ENCODE measurements at places on chromosomes 6 and 20.
A peak's percentile ranks its signal among the peaks of the same experiment; 100 is the strongest.

DNA sequence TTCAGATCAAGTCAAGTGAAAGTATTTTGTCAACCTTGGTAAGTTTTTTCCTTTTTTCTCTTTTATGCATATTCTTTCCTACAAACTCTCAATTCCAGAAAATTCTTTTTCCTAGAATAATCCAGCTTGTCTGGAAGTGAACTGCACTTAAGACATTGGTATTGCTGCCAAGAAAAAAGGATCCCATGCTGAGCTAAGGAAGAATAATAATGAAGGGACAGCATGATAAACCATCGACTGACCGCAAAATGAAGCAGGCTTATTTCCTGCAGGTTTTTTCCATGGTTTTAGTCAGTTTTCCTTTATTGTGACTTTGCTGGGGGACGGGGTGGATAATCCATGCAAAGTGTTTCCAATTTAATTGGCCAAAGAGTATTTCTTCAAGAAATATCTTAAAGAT lies 857.6 kb upstream of the SLC35B3 start:
- no peak for DNase-seq

GRCh38 chr20:52251827-52252226 lies 60.2 kb upstream of the ZFP64 start:
- DNase-seq = no peak

DNA sequence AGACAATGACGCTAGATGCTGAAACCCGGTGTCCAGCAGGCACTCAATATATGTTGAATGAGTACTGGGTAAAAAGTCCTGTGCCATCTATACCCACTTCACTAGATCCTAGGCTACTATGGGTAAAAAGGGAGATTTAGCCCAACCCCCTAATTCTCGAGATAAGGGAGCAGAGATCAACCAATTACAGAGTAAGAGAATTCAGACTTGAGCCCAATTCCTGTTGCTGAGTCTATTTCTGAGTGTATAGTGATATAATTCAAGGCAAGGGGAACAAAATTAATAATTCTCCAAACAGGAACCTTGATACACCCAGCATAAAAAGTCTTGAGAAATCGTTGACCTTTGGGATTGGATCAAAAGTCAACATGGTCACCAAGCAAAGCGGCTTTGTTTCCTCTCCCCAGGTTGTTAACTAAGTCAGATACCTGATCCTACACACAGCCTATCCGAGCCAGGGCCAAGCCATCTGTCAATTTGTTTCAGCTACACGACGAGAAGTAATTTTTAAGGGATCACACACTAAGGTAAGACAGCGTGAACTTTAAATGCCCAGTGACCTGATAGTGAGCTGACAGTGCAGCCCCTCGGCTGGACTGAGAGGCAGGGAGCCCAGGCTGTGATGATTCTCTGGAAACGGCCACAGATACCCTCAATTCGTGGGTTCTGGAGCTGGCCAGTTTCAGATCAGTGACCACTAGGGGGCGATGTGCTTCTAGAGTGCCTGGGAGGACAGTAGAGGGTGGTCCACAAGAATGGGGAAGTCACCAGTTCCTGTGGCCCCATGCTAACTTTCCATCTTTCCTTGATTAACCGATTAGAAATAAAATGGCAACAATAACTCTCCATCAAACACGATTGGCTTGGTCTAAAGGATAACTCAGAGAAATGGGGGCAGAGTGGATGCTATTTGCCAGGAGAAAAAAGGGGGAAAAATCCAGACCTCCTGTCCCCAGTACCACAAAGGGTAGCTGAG lies 46.2 kb downstream of the SLC22A23 start:
- peak; percentile 92 for DNase-seq

DNA sequence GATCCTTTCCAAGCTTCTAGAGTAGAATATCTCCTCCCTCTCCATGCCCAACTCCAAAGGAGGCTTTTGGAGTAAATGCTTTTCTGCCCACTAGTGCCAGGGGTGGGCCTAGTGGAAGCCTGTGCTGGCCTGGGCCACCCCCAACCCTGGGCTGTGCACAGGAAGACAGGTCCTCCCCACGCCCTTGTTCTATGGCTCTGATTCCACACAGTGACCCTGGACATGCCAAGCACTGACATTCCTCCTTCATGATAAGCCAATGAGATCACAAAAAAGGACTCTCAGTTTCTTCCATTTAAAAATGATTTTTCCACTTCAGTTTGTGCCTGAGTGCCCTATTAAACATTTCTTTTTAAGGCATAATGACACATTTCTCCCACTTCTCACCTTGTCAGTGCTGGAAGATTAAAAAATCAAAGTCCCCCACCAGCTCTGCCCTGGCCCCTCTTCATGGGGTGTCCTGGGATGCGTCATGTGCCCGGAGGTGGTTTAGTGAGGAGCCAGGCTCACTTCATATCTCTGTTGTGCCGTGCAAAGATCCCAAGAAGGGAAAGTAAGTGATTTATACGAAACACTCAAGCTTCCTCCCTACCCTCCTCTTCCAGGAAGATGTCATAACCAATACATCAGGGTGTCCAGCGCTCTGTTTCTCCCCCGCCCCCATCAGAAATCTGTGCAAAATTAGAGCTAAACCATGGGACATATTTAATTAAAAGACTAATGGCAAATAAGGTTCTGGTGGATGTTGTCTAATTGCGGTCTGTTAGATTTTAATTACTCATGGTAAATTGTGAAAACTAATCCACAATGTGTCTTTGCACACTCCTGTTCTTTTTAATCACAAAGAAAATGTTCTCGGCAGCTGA lies 255.0 kb downstream of the NRN1 start:
- DNase-seq = no peak

GRCh38 chr6:9186148-9186547 lies 750.8 kb upstream of the SLC35B3 start:
- no peak for DNase-seq

- peak; percentile 95 for DNase-seq
Measured at GRCh38 chr20:35767683-35768481, 3.9 kb upstream of the PHF20 start.

DNA sequence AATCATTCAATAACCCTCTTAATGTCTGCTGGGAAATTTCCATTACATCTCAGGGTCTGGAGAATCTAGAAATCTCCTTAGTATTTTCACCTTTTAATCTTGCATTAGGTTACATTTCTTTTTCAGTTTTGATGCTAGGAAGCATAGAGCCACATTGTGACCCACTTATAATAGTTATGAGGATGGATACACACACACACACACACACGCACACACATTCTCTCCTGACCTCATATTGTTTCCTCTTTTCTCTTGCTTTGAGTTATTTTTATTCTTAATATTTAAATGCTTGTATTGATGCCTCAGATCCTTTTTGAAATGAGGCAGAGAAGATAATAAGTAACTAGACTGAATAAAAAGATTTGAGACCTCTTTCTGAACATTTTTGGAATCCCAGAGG lies 128.4 kb downstream of the KLHL32 start:
- DNase-seq = peak; percentile 32

DNA sequence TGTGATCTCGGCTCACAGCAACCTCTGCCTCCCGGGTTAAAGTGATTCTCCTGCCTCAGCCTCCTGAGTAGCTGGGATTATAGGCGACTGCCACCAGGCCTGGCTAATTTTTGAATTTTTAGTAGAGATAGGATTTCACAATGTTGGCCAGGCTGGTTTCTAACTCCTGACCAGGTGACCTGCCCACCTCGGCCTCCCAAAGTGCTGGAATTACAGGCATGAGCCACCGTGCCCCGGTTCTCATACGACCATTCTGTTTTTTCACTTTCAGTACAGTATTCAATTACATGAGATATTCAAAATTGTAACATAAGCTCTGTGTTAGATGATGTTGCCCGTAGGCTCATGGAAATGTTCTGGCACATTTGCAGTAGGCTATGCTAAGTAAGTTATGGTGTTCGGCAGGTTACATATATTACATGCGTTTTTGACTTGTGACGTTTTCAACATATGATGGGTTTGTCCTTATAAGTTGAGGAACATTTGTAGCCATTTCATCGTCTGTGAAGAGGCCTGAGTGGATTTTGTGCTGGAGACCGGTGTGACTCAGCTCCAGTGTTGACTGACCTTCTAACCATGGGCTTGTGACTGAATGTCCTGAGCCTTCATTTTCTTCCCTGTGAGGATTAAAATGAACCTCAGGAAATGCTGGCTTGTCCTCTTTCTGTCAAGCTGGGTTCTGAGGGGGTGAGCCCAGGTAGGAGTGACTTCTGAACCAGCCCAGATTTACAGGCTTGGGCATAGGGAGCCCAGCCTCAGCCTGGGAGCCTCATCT lies 12.2 kb downstream of the PPARD start:
- DNase-seq = no peak

- no peak for DNase-seq
Measured at GRCh38 chr6:35154262-35154661, 13.1 kb upstream of the TCP11 start.

DNA sequence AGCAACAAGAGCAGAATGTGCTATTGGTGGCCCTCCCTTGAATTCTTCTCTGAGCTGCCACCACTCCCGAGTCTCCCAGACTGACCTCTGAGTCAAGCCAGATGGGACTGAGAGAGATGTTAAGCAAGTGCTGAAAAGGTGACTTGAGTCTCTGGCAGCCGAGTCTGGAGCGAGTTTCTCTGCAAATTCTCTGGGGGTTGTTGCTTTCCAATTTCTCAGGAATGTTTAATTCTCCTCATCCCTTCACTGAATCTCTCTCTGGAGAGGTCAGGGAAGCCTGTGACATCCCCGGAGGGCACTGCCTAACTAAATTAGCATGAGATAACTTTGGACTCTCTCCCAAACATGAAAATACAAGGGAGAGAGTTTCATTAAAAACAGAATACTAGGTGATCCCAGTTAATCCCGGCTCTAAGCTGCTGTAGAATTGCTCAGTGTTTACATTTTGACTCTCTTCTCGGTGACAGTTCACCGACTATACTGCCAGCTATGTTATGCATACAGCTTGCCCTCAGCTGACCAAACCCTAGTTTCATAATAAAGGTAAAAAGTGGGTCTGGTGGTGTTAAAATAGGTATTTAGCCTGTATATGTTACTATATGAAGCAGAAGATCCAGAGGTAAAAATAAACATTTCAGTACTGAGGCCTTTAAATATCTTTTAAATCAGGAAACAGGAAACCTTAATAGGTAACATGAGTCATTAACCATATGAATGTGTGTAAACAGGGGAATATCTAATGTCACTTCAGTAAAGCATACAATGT lies 157.9 kb downstream of the FOXC1 start:
- no peak for DNase-seq

DNA sequence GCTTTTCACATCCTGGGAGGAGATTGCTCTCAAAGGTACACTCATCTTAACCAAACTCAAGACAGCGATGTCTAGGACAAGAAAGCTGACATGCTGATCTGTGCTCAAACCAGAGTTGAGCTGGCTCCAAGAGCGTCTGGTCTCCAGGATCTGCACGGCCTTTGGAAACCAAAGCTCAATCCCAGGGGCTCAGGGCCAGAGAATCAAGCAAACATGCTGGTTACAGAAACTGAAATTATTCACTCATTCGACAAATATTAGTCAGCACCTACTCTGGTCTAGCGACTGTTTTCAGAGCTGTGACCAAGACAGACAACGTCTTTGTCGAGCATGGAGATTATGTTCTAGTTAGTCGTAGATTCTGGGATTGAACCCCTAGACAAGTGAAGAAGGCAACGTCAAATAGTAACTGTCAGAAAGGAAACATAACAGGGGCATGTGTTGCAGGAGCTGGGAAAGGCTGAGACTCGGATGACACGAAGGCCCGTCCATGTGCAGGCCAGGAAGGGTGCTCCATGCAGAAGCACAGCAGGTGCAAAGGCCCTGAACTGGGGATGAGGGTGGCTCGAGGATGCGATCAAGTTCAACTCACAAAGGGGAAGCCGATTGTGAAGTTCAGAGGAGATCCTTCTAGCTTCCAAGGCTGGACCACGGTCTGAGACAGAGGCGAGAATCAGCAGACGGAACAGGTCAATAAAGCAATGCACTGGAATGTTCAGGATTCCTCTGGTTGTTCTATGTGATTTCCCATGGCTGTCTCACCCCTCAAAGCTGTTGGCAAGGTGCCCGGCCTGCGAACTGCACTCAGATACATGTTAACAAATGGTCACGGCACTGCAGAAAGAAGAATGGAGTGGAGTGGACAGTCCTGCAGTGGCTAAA lies 12.5 kb upstream of the PCK1 start:
- no peak for DNase-seq

- peak; percentile 40 for DNase-seq
Measured at GRCh38 chr6:147057188-147057587, 147.0 kb upstream of the STXBP5 start.

DNA sequence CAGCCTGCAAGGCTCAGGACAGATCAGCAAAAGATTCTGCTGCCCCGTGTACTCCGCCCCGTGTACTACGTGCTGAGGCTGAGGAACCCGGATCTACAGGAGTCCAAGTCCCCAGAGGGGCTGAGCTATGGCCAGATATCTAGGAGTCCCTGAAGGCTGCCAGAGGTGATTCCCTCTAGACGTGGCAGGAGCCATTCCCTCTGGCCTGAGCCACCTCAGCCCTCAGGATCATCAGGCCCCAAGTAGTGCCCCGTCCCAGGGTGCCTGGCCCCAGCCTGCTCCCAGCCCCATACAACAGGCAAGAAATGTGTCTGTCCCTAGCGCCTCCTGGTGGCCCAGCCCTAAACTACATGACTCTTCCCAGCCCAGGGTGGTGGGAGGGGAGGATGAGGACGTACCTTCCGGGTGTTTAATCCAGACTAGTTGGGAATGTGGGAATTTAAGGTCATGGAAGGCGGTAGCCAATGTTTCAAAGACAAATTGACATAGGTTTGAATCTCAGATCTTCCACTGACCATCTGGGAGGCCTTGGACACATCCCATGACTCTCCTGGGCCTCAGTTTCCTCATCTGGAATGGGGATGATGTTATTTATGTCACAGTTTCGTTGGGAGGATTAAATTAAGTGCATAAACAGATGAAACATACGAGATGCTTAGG lies 49.4 kb upstream of the PTPN1 start:
- DNase-seq = peak; percentile 83

- no peak for DNase-seq
Measured at GRCh38 chr6:105280033-105280432, 100.2 kb upstream of the POPDC3 start.

DNA sequence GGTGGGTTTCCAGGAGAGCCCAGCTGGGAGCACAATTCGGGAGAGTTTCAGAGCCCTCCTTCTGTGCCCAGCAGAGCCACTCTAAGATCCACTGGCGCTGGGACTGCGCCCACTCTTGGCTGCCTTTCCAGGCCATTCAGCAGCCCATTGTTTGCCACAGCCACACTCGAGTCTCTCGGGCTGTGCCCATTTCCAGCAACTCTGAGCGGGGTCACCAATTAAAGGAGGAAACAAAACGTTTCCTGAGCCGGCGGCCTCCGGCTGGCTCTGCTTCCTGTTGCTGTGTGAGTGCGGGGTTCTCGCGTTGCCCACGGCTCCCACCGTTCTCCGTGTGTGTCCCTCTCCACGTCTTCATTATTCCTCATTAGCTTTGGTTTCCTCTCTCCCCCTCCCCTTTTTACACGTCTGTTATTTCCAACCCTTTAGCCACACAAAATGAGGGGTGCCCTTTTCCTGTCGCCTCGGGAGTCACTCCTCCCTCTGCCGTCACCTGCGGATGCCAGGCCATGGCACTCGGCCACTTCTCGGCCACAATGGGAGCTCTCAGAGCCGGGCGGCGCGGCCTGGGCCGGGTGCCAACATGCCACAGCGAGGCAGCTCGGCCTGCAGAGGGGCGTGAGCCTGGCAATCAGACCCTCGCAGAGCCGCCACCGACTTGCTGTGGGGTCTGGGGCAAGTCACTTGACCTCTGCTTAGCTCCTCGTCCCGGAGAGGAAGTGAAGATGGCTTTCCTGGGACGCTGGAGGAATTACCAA lies 94.3 kb upstream of the NKX2-2 start:
- no peak for DNase-seq

All from hematopoietic multipotent progenitor cell treated with erythropoietin and hydrocortisone succinate and interleukin-3 and kit ligand, for 4 days (in vitro differentiated cells).